ENCODE measurements at places on chromosomes 7 and 10.

DNA sequence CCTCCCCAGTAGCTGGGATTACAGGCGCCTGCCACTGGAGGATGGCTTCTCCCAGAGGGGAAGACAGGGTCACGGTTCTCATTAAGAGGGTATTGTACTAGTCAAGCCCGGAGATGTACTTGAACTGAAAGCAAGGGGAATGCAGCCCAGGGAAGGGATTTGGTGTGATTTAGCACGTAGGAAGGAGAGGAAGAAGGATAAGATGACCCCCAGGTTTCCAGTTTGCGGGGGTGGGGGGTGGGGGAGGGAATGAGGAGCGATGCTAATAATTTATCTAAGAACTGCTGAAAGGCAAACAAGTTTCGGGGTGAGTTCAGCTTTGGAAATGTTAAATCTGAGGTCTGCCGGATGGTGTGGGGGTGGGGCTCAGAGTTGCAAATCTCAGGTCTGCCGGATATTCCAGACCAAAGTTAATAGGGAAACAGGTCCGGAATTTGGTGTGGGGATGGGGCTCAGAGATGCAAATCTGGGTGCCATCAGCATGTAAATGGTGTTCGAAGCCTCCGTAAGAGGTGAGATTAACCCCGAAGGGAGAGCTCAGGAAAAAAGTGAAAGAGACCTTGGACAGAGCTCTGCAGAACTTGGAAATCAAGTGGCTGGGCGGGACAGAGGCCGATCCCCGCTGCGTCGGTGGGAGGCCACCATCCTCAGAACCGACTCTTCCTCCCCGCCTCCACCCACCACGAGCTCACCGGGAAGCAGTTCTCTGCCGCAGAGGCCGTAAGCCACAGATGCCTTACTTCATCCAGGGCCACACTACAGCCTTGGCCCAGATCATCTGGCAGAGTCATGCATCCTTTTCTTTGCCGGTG is 1.6 kb upstream of the SEPHS1 start:
- DNase-seq = peak; percentile 54

DNA sequence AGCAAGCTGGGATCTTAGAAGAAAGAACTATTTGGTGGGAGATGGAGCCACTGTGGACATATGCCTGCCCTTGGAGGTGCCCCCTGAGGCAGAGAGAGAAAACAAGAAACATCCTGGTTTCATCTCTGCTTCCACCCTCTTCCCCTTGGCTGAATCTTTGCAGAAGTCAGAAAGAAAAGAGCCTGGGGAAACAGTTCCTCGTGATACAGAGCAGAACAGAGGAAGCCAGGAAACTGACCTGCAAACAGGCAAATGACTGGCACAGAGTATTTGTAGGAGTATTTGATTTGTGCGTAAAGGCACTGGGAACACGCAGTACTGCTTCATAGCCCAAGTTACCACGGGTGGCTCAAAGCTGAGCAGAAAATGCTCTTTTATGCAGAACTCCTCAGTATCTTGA is 7.0 kb upstream of the KEL start:
- DNase-seq = no peak

- no peak for DNase-seq
Observed at GRCh38 chr10:13187135-13187534, 25.8 kb downstream of the MCM10 start.

DNA sequence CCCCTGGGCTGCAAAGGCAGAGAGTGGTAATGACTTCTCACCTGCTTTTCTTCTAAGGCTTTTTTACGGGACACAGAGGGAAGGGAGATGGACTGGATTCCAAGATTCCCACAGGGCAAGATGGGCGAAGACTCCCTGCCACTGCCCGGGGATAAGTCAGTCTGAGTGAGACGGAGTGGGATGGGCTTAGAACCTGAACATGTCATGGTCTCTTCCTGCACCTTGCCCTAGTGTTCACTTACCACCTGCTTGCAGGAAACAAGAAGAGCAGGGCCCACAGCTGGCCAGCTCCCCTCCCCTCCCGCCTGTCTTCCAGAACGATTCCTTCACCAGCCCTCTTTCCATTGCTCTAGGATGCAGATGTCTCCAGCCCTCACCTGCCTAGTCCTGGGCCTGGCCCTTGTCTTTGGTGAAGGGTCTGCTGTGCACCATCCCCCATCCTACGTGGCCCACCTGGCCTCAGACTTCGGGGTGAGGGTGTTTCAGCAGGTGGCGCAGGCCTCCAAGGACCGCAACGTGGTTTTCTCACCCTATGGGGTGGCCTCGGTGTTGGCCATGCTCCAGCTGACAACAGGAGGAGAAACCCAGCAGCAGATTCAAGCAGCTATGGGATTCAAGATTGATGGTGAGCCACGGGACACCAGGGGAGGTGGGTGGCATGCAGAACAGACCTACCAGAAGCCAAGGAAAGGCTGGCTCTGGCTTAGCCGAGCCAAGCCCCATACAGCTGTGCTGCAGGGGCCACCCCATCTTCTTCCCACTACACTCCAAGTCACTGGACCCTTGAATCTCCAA is 1.3 kb downstream of the SERPINE1 start:
- DNase-seq = no peak

- DNase-seq = no peak
Observed at GRCh38 chr7:72603073-72603472, 190.9 kb upstream of the CALN1 start.

Measured in renal cortex interstitium (tissue), 15 donors.